ENCODE measurements at places on chromosomes 11 and 22.

DNA sequence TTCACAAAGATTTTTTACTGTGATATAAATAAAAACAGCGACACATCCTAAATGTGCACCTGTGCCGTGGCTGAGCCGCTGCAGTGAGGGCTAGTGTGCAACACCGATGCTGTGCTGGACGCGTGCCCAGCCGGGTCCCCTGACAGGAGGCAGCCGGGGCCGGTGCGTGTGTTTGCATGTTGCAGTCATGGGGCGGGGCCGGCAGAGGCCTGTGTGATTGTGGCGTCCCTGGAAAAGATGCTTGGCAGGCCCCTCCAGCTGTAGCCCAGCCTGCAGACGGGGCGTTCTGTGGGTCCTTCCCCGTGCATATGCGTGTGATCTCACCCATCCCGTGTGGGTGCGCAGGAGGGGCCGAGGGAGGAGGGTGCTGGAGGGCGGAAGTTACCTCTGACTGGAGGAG is 30.6 kb downstream of the MUC6 start:
- DNase-seq = no peak

DNA sequence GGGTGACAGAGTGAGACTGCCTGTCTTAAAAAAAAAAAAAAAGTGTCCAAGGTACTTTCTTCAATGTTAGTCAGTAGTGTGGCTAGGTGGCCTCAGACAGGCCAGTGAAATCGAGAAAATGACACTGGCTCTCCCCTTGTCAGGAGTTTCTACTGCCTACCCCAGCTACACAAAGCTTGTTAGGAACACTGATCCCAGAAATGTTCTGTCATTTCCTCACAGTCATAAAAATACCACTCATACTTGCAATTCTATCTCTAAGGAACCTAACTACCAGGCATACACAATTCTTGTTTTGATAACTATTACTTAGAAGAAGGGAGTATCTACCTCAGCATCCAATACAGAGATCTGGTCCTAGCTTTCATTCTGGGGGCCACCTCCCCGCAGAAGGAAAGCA is 31.3 kb downstream of the ATP6V1E1 start:
- DNase-seq = no peak

- DNase-seq = no peak
These were observed 8.3 kb upstream of the DLAT start for GRCh38 chr11:112016765-112017376.

DNA sequence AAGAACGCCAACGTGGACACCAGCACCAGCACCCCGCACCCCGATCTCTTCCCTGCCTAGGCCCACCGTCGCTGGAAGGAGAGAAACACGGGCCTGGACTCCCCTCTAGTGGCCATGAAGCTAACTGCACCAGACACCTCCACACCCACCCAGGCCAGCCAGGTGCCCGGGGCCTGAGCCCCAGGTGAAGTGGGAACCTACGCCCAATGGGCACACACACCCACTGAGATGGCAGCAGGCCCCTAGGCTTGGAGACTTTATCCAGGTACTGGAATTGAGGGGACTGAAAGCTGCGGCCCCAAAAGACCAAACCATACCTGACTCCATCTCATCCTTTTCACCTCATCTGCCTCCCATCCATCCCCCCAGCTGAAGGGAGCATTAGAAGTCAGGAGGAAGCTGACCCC is 81.0 kb downstream of the BUD13 start:
- peak; percentile 47 for DNase-seq

GRCh38 chr22:47591016-47591415 is 828.6 kb downstream of the TBC1D22A start:
- DNase-seq = no peak

DNA sequence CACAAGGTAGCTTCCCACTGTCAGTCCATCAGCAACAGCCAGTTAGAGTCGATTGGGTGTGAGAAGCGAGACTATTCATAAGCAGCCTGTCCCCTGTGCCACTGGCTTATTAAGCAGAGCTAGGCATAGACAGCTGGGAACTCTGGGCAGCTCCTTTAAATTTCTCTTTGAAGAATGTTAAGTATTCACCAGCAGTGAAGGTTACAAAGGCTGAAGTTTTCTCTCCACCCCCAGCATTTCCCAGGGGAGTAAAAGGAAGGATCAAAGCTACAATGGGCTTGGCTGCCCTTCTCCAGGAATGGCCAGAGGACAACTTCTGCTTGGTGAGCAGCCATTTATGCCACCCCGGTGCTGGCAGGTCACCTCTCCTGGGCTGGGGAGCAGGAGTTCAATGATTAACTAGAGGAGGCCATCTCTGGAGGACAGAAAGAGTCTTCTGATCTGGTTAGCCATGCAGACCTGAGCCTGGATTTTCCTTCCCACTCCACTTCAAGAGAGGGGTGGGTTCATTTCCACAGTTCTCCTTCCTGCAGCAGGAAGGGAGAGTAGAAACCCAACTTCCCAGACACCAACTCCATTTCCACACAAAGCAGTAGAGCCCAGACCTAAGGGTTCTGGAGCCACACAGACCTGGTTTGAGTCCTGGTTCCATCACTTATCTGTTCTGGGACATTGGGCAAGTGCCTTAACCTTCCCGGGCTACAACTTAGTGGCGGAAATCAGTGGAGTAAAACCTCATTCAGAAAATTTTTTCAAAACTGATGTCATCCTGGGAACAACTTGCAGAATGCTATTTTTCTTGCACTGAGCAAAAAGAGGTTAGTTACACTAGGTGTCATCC is 22.6 kb downstream of the POU2AF3 start:
- DNase-seq = no peak

- no peak for DNase-seq
These were observed 87.8 kb downstream of the ARHGAP42 start for GRCh38 chr11:100774859-100775258.

GRCh38 chr11:72308226-72309073 is 64.5 kb upstream of the PHOX2A start:
- DNase-seq = no peak

DNA sequence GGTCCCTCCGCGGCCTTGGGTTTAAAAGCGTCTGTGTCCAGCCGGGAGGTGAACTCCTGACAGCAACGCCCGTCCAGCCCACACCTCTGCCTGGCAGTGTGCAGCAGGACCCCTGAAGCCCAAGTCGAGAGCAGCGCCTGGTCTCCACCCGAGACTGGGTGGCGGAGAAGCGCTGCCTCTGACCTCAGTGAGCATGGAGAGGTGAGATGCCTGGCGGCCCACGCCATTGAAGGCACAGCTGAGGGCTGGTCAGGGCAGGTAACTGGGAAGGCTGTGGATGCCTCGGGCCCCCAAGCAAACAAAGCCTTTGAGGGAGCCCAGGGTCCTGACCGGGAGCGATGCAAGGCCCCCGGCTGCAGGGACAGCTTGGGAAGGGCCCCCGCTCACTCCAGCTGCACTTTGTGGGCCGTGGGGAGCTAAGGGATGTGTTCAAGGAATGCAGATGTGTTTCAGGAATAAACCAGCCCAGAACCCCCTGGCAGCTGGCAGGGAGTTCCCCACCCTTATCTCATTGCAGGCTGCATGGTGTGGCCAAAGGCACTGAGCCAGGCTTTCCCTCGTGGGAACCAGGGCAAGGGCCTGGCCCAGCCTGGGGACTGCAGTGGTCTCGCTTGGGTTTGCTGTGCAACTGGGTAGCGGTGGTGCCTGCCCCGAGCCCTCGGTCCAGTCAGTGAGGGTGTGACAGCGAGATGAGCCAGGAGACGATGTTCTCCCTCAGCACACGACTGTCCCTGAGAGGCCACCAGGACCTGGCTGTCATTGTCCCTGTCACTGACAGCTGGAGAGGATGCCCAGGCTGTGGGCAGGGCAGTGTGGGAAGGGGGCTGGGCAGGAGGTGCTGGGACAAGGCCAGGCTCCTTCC is 92.5 kb downstream of the WNT7B start:
- DNase-seq = no peak

- DNase-seq = no peak
These were observed 4.5 kb downstream of the NEAT1 start for GRCh38 chr11:65426839-65427690.

DNA sequence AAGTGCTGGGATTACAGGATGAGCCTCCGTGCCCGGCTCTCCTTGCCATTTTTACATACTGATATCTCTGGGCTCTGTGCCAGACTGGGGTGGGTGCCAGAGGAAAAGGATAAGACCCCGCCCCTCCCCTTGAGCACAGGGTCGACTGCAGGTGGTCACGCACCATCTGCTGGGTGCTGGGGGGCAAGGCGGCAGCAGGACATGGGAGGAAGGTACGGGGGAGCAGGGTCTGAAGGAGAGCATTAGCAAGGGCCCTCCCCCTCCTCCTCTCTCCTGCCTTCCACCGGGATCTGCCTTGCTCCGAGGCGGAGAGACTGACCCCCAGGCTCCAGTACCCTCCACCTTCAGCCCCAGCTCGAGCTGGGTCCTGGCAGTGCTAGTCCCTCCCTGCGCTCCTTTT is 9.7 kb upstream of the PGA3 start:
- no peak for DNase-seq

- DNase-seq = no peak
These were observed 123.3 kb upstream of the RCN1 start for GRCh38 chr11:31967404-31968130.

GRCh38 chr11:27718863-27719545 is 18.7 kb upstream of the BDNF start:
- no peak for DNase-seq

- peak; percentile 53 for DNase-seq
These were observed 1.9 kb downstream of the NEAT1 start for GRCh38 chr11:65424205-65425104.

- DNase-seq = no peak
These were observed 939 bp upstream of the SH3BP1 start for GRCh38 chr22:37638391-37639069.

DNA sequence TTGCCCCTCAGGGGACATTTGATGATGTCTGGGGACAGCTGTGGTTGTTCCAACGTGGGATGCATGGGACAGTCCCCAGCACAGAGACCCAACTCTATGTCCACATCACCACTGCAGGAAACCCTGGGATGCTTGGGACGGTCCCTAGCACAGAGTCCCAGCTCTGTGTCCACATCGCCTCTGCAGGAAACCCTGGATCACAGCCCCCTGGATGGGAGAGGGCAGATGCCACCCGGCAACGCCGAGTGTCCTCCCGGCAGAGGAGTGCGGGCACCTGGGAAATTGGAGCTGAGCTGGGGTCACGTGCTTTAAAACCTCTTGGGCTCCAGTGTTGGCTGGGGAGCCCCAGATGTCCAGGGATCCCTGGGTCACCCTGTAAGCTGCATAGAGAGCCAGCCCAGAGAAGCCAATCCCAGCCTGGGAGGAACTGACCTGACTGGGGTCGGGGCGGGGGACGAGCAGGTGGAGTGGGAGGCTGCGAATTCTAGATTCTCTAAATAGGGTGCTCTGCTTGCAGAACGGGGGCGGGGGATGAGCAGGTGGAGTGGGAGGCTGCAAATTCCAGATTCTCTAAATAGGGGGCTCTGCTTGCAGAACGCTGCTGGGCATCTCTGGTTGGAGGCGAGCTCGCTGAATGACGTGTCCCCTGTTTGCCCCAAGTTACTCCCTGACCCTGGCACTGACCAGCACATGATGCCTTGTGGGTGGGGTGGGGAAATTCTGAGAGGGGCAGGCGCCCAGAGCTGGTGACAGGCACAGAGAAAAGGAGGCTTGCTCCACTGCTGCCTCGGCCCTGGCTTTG is 1197.8 kb downstream of the BRD1 start:
- DNase-seq = no peak

Data from T-cell (primary cell).